ENCODE measurements at places on chromosomes 7 and 10.

- DNase-seq, result no peak
Observed at GRCh38 chr10:13706175-13706574, 119.4 kb downstream of the PRPF18 start.

DNA sequence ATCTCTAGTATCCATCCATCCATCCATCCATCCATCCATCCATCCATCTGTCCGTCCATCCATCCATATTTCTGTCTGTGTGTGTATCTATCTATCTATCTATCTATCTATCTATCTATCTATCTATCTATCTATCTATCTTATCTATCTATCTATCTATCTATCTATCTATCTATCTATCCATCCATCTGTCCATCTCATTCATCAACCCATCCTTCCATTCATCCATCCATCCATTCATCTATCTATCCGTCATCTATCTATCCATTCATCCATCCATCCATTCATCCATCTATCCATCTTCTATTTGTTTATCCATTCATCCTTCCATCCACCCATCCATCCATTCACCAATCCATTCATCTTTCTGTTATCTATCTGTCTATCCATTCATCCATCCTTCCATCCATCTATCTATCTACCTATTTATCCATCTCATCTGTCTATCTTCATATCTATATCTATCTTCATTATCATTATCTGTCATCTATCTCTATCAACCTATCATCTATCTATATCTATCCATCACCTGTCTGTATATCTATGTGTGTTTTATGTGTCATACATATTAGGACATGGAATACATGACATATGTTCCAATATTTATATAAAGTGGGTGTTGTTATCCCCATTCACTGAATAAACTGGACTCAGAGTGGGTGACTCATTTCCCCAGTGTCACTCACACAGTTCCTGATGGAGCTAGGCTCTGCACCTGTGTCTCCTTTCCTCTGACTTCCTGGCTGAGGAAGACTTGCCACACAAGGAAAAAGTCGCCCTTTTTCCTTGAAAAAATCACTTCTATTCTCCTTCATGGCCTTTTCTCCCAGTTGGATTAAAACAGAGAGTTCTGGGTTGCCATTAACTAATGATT is 200.1 kb downstream of the CCDC3 start:
- DNase-seq, result no peak

DNA sequence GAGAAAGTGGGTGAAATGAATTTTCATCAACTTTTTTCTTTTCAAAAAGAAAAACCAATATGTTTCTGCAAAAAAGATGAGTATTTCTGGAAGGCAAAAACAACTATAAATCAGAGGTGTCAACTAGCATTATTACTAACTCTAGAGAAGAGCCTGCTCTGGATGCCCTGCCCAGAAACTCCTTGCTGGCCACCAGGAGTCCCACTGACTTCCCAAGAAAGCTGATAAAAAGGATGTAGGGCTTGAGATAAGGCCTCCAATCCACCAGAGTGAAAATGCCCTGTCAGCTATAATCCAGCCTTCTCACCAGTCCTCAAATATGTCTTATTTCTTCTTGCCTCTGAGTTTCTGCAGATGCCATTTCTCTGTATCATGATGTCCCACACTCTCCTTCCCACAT is 16.7 kb upstream of the FZD1 start:
- no peak for DNase-seq

DNA sequence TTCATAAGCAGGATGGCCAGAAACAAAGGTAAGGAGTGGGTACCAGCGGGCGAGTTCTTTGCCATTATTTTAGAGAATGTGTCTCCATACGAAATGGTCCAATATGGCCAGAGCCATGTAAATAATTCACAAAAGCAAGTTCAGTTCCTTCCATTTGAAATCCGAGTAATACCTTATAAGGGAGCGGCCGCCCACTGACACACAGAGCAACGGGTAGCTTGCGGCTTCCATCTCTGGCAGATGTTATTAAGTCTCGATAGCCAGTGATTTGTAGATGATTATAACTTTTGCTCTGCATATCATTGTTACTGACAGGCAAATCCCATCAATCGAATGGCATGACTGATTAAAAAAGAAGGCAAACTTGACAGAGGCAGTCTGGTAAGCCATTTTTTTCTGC is 63.2 kb downstream of the GFRA1 start:
- no peak for DNase-seq

DNA sequence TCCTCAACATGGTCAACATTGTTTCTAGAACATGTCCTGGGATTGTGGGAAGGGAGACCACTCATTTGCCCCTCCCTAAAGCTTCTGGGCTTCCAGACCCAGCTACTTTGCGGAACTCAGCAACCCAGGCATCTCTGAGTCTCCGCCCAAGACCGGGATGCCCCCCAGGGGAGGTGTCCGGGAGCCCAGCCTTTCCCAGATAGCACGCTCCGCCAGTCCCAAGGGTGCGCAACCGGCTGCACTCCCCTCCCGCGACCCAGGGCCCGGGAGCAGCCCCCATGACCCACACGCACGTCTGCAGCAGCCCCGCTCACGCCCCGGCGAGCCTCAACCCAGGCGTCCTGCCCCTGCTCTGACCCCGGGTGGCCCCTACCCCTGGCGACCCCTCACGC is at the start of gene EPO:
Gene EPO, plus strand, starts transcription at position 190 of the 392 bp plus-strand sequence. CDS start 513 bp downstream, outside the sequence.
- DNase-seq, result no peak

- peak; percentile 50 for DNase-seq
Observed at GRCh38 chr7:138460649-138461607, 869 bp downstream of the TRIM24 start.

DNA sequence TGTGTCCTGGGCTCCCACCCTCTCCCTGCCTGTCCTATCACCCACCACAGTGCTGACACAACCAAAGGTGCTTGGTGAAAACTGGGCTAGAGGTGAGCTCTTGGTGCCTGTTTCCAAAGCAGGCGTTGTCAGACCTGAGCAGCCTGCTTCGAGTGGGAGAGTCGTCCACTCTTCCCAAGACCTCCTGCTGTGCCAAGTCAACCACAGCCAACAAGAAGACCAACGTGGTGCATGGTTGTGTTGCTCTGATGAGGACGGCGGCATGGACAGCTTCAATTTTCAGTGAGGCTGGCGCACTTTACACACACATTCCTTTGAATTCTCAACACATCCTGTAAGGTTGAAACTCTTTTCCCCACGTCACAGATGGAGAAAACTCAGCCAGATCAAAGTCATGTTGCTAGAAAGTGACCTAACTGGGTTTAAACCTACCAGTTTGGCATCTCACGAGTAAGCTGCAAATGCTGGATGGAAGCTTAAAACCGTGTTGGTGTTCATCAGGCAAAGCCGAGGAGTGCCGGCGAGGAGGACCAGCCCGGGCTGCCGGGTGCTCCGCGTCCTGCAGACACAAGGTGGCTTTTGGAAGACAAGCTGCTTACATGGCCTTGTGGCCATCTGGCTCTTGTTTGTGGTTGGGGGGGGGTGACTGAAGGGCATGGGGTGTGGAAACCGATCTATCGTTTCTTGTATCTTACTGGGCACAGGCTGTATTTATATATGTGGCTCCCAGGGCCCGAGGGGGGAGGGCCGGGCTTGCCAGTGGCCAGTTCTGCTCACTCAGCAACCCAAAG is 39.3 kb downstream of the INSIG1 start:
- no peak for DNase-seq

DNA sequence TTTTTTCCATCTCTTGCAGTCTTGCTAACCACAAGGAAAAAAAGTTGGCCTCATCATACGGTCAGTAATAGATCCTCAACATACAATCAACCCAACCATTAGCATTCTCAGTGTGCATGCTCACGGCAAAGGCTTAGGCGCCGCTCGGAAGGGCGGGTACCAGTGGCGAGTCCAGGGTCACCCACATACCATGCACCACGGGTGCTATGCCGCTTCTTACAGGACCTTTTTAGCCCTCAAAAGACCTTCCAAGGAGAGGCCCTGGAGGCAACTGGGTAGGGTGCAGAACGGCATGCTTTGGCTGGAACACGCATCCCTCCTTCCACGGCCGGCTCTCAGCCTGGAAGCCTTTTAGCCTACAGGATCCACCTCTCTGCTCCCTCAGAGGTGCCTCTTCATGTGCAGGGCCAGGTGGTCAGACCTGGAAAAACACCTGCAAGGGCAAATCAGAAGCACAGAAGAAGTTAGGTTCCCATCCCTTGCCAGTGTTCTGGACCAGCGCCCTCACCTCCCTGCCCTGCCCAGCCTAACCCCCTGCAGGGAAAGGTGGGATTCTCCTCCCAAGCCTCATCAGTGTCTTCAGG is 5.8 kb downstream of the KLF6 start:
- DNase-seq, result no peak

GRCh38 chr7:95056901-95057300 is 149.5 kb downstream of the PPP1R9A start:
- DNase-seq, result no peak

- no peak for DNase-seq
Observed at GRCh38 chr7:52962402-52963076, 72.9 kb upstream of the POM121L12 start.

GRCh38 chr10:123151737-123152135 is 2.5 kb upstream of the BUB3 start:
- DNase-seq, result no peak

DNA sequence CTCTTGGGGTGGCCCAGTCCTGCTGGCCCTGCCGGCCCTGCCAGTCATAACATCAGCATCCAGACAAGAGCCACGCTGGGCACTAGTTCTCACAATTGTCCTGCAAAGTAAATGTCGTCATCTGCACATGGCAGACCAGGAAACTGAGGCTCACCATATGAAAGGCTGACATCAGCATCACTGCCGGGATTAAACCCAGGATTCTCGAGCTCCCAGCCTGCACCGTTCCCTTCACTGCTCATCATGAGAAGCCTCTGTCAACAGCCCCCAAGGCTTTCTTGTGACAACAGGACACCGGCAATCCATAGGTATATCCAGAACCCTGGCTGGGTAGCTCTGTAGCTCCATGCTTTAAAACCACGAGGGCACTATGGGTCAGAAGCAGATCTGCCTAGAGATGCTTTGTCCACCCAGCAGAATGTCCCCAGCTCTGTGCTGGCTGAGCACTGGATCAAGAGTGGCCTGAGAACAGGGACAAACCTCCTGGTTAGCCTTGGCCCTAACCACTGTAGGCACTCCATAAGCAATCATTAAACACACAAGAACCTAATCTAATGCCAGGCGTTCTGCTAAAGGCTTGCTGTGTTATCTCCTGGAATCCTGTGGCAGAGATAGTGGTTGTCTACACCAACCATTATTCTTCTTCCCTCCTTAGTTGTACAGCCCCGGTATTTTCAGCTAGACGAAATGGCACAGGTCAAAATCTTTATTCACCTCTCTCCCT is 41.2 kb upstream of the C10orf71 start:
- DNase-seq, result no peak

DNA sequence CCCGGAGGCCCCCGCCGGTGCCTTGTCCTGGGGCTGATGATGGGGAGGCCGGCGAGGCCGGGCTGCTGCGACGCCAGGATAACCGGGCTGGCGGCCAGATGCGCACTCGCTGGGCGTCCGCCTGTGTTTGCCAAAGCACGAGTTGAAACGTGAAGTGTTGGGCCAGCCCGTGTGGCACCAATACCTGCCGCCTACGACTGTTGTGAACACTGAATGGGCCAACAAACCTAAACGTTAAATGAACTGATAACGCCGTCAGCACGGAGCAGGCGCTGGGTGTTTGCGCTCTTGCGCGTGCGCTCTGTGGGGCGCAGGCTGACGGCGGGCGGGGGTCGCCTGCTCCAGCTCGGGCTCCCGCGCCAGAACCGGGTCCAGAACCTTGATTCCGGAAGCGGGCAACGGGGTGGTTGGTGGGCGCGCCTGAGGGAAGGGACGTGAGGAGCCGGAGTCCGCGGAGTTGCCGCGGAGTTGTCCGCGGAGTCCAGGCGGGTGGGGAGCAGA is 658 bp downstream of the CYP2E1 start:
- no peak for DNase-seq

DNA sequence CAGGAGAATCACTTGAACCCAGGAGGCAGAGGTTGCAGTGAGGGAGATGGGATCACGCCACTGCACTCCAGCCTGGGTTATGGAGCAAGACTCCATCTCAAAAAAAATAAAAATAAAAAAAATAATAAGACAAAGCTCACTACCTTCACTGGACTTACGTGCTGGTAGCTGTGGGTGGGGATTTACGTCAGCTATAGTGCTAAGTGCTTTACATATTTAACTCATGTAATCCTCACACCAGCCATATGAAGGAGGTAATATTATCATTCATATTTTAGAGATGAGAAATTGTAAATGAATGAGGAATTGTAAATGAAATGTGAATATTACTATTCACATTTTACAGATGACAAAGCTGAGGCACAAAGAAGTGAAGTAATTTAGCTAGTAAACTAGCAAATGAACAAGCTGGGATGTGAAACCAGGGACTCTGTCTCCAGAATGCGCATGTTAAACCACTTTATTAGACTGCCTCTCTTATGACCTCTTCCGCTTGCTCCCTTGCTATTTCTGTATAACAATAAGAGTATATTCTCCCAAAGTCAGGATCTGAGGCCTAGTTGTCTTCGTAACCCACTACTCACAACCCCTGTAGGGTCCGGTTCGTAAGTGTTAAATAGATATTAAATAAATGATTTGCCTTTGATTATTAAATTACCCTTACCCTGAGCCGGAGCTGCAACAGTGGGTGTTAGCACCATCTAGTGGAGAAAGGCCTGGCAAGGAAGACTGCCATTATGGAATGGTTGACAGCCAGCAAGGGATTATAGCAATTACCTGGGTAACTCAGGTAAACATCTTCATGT is 70.2 kb downstream of the HTR7 start:
- no peak for DNase-seq

DNA sequence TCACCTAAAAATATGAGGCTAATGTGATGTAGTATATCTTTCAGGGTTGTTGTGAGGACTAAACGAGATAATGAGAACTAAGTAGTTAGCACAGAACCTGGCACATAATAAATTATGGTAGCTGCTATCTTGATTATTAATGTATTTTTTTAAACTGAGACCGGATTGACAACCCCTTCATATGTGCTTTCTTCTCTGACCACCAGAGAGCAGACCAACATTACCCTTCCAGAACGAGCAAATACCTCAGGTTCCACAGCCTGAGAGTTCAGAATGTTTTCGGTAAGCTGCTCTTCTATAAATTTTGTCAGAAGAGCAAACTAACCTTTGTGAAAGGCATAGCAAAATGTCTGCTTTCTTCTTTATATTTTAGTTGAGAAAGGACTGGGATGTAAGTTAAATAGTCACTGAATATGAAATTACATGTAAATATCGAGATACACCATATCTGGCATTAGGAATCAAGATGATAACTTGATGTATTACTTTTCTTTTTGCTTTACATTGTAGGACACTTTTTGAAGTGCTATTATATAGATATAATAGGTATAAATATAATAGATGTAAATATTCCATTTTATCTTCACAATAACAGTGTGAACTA is 13.6 kb upstream of the BPGM start:
- no peak for DNase-seq

- DNase-seq, result no peak
Observed at GRCh38 chr7:44970523-44971051, 8.2 kb downstream of the MYO1G start.

- DNase-seq, result no peak
Observed at GRCh38 chr7:139382439-139382838, 22.7 kb downstream of the LUC7L2 start.

DNA sequence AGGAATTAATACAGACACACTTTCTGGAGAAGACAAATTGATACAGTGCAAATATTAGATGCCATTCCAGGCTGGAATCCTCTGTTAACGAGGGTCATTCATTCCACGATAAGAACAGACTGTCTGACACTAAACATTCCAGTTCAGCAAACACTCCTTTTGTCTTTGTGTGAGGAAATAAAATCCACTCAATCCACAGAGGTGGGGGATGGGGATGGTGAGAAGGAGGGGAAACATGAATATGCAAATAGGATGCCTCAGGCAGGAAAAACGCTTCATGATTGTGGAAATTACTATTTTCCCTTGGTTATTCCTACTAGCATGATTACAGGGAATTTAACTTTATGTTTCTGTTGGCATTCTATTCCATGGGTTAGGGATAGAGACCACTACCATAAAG is 196.9 kb upstream of the CDCA7L start:
- no peak for DNase-seq
